ENCODE measurements at places on chromosomes 5 and 9.

DNA sequence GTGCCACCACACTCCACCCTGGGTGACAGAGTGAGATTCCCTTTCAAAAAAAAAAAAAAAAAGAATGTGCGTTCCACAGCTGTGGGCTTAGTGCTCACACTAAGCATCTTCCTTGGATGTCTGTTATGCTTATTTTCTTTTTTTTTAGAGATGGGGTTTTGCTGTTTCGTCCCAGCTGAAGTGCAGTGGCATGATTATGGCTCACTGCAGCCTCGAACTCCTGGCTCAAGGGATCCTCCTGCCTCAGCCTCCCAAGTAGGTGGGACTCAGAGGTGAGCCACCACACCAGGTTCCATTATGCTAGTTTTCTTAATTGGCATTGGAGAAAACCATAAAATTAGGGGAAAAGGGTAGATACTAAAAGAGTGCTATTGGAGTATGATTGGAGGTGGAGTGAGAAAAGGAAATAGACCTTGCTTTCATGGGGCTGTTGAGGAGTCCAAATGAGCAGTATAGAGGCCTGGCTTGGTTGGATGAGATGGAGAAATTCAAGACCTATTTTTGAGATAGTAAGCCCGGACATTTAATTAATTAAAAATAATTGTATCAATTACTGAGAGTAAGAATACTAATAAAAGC is 978 bp upstream of the BRD3OS start:
- DNase-seq: no peak

- no peak for DNase-seq
Observed at GRCh38 chr5:39415201-39415600, 9.6 kb downstream of the DAB2 start.

GRCh38 chr5:113166261-113166660 is 189.7 kb downstream of the DCP2 start:
- DNase-seq: no peak

- DNase-seq: no peak
Observed at GRCh38 chr5:96528826-96529474, 95.9 kb upstream of the PCSK1 start.

GRCh38 chr9:126459546-126459945 is 132.9 kb downstream of the MVB12B start:
- DNase-seq: no peak

DNA sequence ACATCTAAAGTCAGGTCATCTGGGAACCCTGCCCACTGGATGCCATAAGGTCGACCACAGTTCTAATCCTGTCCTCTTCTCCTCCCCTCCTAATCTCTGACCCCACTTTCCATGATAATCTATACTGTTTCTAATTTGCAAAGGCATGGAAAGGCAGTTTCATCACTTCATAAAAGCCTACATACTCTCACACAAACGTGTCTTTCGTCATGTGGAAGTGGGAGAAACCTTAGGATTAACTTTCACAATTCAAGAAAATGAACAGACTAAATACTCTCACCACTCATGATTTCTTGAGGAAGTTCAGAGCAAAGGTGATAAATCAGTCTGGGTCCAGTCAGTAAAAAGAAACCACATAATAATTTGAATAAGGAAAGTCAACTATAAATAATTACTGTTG is 5.5 kb downstream of the FANCC start:
- no peak for DNase-seq

DNA sequence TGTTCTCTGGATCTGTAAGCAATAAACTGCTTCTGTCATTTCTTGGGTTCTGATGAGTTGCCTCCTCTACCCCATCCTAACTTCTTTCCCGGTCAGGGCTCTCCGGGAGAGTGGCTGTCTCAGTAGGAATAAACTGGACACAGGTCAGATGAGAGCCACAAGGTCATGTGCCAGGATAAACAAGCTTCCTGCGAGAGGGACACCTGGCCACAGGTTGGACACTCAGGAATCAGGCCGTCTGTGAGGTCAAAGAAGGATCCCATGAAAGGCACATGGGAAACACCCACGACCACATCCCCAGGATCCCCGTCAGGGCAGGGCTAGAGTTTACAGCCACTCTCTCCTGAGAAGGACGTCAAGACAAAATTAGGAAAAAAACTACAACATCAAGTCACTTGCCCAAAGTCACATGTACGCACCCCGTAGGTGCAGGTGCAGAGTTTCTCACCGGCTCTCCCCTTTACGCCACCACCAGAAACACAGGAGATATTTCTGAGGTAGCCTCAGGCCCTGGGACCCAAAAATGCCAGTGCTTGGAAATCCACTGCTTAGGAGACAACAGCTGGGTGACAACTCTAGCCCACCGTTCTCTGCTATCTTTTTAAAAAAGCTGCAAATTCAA is 28.7 kb downstream of the CCT5 start:
- DNase-seq: no peak

DNA sequence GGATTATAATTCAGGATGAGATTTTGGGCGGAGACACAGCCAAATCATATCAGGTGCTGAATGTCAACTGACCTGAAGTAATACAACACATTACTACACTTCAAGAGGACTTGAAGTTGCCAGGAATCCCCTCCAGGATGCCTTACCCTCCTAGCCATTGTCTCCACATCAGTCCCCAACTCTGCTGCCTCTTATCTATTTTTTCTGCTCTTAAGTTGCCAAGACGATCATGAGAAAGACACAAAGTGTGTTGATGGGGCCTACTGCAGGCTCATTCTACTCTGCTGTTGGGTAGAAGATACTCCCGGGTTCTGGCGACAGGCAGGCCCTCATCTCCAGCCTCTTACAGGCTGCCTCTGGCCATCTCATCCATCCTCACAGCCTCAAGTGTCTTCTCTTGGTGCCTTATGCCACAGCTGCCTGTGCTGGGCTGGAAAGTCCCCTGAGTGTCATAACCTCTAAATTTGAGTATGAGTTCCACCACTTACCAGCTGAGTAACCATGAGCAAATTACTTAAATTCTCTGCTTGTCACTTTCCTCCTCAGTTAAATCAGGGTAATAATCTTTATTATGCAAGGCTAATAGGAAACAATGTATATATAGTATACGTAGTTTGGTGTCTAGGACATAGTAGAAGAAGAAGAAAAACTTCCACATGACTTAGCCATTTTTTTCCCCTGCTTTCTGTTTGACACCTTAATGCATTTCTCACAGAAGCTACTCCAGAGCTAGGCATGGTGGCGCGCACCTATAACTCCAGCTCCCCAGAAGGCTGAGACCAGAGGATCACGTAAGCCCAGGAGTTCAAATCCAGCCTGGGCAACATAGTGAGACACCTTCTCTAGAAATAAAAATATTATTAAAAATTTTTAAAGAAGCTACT is 73.0 kb upstream of the SNX2 start:
- no peak for DNase-seq

GRCh38 chr5:142474431-142475094 is 149.7 kb upstream of the SPRY4 start:
- DNase-seq: no peak

- DNase-seq: no peak
Observed at GRCh38 chr5:124620743-124621142, 125.7 kb downstream of the ZNF608 start.

All from NCI-H1694 treated with DMSO at 0.1 percent for 48 hours (cell line).